Effector CD4-positive, alpha-beta T cell (primary cell): ENCODE measurements at places on chromosomes 4 and X.

- no peak for DNase-seq
These were observed 20.0 kb downstream of the BEX4 start for GRCh38 chrX:103234869-103235268.

DNA sequence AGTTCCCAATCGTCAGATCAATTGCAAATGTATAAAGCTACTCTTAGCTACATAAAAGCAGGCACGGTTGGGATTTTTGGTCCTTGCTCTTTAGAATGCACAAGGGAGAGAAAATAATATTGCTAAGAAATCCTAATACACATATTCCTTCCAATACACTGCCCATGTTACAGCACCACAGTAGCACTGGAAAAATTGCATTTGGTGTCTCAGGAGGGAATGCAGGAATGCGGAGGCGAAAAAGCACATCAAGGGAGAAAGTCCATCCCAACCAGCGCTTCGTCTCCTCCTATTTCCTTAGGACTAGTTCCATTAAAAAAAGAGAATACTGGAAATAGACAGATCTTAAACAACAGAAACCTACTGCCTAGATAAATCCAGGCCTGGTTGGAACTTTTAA, 23.9 kb downstream of the ADGRA3 start:
- no peak for DNase-seq

- no peak for DNase-seq
These were observed 104.8 kb downstream of the ATP11C start for GRCh38 chrX:139828033-139828432.

- DNase-seq = no peak
These were observed 10.3 kb upstream of the BST1 start for GRCh38 chr4:15692602-15693001.

DNA sequence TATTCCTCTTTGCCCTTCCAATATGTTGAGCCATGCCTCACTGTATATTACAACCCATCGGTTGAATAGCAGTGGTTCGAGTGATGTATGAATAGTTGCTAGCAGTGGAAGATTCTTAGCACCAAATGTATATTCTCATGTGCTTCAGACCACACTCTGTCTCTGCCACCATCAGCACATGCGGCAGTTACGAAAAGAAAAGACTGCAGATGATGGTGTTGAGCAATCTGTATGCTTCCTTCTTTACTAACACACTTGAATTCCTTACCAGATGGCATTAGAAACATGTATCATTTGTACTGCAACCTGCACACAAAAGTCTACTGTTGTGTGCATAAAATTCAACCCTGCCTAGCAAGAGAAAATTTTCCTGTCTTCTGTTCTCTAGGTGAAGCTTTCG, 214.6 kb downstream of the ENOX2 start:
- no peak for DNase-seq
